ENCODE measurements at places on chromosomes 4 and X.
A peak's percentile ranks its signal among the peaks of the same experiment; 100 is the strongest.

DNA sequence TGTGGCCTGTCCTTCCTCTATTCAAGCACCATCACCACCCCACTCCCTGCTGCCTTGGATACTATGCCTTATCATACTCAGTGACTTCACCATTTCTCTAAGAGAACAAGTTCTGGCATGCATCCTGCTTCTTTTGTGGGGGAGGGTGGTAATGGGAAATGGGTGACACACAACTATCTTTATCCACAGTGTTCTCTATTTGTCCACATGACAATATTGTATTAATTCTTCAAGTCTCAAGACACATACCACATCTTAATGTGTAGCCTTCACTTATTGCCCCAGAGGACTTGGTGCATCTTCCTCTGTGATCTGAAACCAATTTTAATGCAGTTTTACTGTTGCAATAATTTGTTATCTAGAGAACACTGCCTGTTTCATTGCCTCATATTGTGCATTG is 29.3 kb upstream of the UGT2B7 start:
- DNase-seq, result no peak

DNA sequence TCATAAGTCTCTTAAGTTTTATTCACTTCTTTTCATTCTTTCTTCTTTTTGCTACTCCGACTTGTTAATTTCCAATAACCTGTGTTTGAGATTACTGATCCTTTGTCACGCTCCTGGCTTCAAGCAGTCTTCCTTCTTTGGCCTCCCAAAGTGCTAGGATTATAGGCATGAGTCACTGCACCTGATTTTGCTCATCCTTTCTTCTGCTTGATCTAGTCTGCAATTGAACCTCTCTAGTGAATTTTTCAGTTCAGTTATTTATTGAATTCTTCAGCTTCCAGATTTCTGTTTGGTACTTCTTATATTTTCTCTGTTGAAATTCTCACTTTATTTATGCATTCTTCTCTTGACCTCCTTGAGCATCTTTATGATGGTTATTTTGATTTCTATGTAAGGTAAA is 38.6 kb upstream of the SYTL5 start:
- no peak for DNase-seq

GRCh38 chrX:11908371-11908770 is 150.3 kb downstream of the MSL3 start:
- DNase-seq, result no peak

DNA sequence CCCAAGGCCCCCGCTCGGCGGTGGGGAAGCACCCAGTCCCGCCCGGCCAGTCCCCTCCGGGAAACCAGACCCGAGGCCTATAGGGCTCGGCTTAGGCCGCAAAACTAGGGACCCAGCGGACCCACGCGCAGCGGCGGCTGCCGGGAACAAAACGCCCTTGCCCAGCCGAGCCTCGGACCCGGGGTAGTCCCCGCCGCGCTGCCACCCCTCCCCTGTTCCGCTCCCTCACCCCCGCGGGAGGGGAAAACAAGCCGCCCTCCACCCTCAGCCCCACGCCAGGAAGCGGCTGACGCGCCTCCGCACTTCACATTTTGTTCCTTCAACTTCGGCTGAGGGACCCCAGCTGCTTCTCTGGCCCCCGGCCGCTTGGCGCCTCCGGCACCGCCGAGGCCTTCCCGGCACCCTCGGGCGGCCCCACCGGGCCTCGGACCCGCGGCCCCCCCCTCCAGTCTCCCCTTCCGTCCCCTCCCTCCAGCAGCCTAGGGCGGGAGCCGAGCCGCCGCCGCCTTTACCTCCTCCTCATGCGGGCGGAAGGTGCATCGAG is 694 bp downstream of the PDS5A start:
- DNase-seq, result peak; percentile 45

DNA sequence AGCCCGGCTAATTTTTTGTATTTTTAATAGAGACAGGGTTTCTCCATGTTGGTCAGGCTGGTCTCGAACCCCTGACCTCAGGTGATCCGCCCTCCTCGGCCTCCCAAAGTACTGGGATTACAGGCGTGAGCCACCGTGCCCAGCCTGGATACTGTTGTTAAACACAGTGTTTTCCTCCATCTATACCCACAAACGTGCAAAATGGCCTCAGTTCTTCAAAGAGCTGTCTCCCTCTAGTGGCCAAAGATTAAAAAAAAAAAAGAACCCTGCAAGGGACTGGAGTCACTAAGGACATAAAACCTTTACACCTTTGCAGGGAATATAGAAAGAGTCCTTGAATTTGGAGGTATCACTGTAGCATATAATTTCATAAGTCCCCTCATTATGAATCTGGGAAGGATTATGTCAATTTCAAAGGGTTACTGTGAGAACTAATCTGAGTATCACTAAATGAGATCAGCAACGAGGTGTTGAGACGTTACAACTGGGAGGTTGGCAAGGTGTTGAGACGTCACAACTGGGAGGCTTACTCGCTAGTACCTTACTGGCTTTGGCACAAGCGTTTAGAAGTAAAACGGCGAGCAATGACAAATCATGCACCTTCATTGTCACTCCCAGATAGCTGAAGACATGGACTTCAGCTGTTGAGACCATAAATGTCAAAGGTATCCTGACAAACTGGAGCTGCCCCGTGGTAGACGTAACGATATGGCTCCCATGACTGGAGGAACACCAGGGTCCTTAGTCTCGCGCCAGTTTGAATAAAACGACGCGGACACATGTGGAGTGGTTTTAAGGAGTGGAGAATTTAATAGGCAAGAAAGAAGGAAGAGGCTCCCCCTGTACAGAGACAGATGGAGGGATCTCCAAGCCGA is 33.4 kb upstream of the ENPP6 start:
- DNase-seq, result peak; percentile 55

DNA sequence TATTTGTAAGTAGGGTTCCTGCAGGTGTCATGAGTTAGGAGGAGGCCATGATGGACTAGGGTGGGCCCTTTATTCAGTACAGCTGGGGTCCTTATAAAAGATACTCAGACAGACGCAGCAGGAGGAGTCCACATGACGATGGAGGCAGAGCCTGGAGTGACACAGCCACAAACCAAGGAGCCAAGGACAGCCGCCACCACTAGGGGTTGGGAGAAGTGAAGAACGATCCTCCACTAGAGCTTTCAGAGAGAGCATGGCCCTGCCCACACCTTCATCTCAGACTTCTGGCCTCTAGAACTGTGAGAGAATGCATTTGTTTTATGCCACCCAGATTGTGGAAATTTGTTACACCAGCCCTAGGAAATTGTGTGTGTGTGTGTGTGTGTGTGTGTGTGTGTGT is 31.1 kb downstream of the JAKMIP1 start:
- no peak for DNase-seq
